PC-3 (cell line): ENCODE measurements at places on chromosomes 3 and 15. TPM values are rescaled to one million over a fixed set of nuclear protein-coding genes. Genes with fewer than 3 reads are reported as not detected.

DNA sequence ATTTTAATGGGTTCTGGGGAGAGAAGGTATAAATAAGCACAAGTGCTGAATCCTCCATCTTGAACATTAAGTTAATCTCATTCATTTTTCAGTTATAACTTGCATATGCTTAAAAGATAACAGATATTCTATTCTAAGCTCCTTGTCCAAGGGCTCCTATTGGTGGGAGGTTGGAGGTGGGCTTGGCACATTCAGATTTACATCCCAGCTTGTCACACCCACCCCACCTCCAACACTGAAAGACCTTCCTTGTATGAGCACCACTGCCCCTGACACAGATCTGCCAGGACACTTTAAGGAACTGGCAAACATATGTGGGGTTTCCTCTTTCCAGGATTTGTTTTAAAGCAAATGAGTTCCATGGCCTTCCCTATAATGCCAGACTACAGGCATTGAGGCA, 30.6 kb downstream of the HOMER2 start:
- DNase-seq: no peak

DNA sequence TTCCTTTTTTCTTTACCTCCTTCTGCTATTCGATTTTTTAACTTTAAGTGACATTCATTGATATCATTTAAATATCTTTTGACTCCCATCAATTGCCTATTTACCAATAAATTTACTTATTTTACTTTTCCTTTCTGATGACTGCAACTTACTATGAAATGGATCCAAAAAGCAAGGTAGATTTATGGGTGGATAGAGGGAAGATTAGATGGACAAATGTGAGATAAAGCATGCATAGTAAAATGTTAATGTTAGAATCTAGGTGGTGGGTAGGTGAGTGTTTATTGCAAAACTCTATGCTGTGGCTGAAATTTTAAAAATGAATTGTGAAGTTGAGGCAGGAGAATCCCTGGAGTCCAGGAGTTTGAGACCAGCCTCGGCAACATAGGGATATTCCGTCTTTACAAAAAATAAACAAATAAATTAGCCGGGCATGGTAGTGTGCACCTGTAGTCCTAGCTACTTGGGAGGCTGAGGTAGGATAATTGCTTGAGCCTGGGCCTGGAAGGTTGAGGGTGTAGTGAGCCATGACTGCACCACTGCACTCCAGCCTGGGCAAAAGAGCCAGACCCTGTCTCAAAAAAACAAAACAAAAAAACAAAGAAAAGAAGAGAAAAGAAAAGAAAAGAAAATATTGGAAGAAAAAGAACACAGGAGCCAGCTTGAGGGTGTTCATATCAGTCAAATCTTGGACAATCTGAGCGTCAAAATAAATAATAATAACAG, 6.1 kb upstream of the PDCD6IP start:
- no peak for DNase-seq

DNA sequence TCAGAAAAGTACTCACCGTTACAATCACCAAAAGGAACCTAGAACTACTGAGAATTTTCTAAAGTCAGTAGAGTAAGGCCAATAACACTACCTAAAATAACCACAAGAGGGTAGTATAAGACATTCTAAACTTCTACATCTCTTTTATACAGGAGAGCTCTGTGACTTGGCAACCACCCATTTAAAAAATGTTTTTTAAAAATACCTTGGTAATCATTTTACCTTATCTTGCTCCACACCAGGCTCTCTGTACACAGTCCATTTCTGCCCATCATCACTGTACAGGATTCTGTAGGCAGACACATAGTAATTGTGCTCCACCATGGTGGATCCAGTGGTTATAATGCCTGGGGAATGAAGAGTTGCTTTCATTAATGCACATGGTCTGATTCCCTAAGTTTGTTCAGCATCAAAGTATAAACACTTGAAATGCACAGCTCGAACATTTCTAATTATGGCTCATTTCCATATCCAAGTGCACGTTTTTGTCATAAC, 54.5 kb downstream of the ST3GAL6 start:
- DNase-seq: peak; percentile 89

GRCh38 chr3:122515020-122515468, 305 bp upstream of the KPNA1 start:
- DNase-seq: no peak

- DNase-seq: no peak
These were observed 17.3 kb downstream of the FGD5 start for GRCh38 chr3:14836049-14836468.

The EXD1 gene
- total RNA-seq: not detected in 2 replicates

- DNase-seq: no peak
These were observed 40.4 kb upstream of the SLC41A3 start for GRCh38 chr3:126124148-126124868.

- DNase-seq: no peak
These were observed 146.7 kb downstream of the RPLP1 start for GRCh38 chr15:69599271-69599670.

GRCh38 chr3:40639006-40639405, 114.2 kb downstream of the ZNF621 start:
- DNase-seq: no peak

DNA sequence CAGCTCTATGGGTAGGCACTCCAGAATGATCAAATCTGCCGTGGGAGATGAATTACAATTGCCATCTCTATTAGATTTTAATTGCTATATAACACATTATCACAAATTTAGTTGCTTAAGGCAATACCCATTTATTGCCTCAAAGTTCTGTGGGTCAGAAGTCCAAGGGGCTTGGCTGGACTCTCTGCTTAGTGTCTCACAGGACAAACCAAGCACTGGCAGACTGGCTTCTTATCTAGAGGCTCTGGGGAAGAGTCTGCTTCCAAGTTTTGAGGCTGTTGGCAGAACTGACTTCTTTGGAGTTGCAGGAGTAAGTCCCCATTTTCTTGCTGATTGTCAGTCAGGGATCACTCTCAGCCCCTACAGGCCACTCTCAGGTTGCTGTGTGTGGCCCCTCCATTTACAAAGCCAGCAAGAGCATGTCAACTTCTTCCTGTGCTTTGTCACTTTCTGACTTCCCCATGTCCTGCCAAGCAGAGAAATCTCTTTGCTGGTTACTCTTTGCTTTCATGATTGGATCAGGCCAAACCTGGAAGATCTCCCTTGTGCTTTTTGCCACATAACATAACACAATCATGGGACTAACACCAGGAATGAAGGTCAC, 93.5 kb upstream of the PRICKLE2 start:
- no peak for DNase-seq

- peak; percentile 98 for DNase-seq
These were observed 2.0 kb upstream of the CLDN16 start for GRCh38 chr3:190385731-190386688.

- DNase-seq: no peak
These were observed 52.6 kb downstream of the HMG20A start for GRCh38 chr15:77473328-77473727.

DNA sequence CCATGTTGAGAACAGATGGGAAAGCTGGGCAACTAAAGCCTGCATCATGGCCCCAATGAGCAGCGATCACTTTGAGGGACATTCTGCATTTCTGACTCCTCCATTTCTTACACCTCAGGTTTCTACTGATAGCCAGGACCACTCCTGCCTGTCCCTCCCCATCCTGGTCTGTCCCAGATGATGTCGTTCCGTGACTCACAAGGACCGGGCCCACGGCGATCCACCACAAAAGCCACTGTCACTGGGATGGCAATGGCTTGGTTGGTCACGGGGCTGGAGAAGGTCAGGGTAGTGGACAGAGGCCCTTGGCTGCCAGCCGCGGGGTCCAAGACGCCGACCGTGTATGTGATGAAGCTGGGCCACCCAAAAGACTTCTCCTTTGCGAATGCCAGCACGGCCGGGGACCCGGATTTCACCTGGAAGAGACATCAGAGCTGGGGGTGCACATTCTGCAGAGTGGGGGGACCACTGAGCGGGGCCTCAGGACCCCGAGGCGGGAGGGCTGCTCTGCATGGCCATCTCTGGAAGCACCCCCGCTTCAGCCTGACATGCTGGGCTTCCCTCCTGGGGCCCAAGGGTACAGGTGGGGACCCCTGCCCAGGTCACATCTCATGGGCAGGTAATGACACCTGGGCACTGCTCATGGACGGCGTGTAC, 100.4 kb downstream of the NUP210 start:
- DNase-seq: no peak
